ENCODE measurements at places on chromosomes 13 and 19.

DNA sequence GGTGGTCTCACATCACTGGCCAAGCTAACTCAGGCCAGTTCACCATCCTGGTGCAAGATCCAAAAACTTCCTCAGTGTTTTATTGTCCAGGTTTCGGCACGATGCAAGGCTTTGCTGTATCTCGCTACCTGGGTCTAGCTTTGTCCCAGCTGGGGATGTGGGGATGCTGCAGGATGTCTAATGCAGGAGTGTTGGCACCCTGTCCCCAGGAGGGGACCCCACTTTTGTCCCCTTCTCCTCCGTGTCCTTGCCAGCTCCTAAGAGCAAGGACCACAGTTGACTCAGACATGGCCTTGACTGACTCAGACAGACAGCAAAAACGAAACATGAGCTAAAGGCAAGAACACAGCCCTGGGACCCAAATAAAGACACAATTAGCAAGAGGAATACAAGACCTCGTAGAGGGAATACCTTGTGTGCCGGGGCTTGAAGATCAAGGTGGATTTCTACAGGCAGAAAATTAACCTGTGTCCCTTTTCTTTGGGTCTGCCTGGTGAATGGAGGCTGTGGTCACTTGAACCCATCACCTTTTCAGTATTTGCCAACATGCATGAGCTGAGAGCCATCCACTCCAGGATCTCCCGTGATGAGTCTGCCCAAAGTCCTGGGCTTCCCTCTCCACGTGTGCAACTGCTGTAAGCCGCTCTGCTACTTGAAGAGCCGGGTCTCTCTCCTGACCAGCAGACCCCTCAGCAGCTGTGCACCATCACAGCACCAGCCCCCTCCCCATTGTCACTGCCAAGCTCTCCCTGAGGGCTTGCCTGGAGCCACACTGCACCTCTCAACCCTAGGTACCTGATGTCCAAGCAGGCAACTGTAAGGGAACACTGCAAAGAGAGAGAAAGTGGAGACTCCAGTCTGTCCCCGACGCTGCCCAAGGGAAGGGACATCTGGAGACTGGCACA, 149.5 kb upstream of the ZNF507 start:
- DNase-seq, result no peak

- DNase-seq, result no peak
These were observed 62.7 kb downstream of the PSPC1 start for GRCh38 chr13:19720039-19720438.

GRCh38 chr13:91362908-91363307, 15.4 kb downstream of the MIR17HG start:
- no peak for DNase-seq

DNA sequence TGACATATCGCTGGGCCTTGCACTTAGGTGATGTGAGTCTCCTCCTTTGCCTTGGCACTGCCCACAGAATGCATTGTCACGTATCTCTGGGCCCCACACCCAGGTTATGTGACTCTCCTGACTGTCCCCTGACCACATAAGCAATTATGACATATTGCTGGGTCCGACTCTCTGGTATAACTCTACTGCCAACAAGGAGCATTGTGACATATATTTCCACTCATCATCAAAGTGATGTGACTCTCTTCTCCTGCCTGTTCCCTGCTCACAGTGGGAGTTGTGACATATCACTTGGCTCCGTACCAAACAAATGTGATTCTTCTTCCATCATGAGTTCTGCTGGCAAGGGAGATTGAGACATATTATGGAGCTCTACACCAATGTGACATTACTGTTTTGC, 15.4 kb upstream of the ZNF681 start:
- no peak for DNase-seq

GRCh38 chr19:46107371-46107770, 17.1 kb downstream of the IGFL3 start:
- no peak for DNase-seq

DNA sequence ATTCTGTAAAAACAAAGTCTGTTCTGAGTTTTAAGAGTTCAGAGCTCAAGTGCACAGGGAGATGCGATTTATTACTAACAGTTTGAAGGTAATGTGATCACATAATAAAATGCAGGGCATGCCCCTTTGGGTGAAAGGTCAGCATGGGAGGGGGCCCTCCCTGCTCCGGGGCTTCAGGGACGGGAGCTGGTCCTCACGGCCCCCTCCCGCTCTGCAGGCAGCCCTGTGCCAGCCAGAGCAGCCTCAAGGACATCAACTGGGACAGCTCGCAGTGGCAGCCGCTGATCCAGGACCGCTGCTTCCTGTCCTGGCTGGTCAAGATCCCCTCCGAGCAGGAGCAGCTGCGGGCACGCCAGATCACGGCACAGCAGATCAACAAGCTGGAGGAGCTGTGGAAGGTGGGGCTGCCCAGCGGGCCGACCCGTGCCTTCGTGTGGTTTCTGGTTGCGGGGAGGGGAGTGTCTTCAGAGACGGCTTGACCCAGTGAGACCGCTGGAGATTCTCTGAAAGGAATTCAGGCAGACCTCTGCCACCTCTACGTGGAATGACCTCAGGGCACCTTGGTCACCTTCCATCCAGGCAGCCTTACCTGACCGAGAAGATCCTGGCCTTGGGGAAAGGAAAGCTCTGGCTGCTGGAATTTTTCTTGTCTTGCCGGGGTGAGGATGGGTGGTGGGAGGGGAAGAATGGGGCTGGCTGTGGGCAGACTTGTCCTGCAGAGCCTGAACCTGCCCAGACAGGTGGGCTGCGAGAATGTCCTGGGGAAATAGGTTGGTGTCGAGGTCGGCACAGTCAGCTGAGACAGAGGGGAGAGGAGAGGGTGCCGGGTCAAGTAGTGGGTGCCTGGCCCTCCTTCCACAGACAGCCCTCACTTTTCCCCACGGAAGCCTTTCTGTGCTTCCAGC, 19.0 kb downstream of the UPF1 start:
- DNase-seq, result no peak

DNA sequence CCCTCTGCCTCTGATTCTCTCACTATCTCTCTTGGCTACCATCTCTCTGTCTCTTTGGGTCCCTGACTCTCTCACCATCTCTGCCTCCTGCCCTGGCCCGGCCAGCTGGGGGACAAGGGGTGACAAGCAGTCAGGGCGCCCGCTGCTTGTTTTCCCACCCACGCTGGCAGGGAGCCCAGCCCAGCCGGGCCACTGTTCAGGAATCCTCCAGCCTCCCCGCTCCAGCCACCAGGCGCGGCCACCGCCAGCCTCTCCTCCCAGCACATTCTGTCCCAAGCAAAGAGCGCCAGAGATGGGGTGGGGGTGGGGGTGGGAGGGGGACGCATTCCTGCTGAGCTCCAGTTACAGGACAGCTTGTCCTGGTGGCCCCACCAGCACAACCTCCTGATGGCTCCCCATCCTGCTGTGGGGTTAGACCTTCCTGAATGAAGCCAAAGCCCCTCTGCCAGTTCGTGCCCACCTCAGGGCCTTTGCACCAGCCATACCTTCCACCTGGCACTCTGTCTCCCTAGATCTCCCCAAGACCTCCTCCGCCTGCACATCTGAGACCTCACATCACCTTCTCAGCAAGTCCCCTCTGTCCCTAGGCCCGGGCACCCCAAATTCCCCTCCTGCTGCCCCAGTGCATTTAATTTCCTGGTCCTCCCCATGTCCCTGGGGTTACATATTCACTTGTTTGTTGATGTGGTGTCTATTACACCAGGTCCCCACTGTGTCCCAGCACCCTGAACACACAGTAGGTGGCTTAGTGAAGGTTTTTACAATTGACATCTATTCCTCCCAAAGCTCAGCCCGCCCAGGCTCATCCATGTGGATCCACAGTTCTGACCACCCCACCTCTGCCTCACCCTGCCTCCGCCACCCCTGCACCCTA, 12.5 kb downstream of the ARRDC2 start:
- no peak for DNase-seq

DNA sequence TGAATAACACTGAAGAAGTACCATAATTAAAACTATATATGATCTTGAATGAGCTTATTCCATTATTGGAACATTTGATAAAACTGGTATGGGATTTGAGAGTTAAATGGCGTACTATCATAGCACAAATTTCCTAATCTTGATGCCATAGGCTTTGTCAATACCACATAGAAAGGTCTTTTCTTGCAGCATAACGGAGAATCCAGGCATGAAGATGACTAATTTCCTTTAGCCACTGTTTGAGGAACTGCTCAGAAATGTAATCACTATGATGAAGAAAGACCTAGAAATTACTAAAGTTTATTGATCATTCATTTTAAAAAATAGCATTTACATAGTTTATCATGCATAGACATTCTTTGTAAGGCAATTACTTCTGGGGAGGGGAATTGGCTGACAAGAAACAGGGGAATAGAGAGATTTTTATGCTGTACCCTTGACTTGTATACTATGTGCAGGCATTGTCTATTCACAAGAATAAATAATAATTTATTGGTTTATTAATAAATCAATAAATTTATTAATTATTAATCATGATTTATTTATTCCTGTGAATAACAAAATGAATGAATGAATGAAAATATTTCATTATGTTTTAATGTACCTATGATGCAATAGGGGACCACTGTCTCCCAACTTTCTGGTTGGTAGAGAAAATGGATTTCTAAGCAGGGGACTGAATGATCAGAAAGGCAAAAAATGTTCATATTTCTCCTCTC, 2676.6 kb downstream of the PCDH9 start:
- no peak for DNase-seq

All from CD4-positive, alpha-beta T cell treated with Interleukin-4 for 1 hour (primary cell).